BJ (cell line): ENCODE measurements at places on chromosomes 1 and 21. TPM values are rescaled to one million over a fixed set of nuclear protein-coding genes. Genes with fewer than 3 reads are reported as not detected.

The RNU1-1 gene
- not detected in 2 replicates for polyA plus RNA-seq

The PLEKHO1 gene
- 27.9 and 41.3 TPM in 2 replicates for polyA plus RNA-seq

The FYB2 gene
- not detected in 2 replicates for polyA plus RNA-seq

The DNALI1 gene
- 3.8 and 5.5 TPM in 2 replicates for polyA plus RNA-seq

The RPE65 gene
- polyA plus RNA-seq = not detected in 2 replicates

DNA sequence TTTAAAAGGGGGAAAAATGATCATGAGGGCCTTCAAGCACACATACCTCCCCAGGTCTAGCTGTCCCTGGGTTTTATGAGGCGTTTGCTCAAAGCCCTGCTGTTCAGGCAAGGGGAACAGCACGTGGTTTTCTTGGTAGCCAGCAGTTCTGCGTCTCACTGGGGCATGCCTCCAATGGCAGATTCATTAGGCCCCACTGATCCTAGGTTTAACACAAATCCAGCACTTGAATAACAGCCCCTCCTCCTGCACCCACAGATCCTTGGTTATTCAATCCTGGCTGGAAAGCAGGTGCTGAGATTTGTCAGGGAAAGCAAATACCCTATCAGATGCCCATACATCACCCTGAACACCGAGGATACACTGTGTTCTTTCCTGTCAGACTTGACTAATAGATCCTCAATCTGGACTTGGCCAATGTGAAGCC is 106.4 kb downstream of the ZC3H11B start:
- DNase-seq = no peak

DNA sequence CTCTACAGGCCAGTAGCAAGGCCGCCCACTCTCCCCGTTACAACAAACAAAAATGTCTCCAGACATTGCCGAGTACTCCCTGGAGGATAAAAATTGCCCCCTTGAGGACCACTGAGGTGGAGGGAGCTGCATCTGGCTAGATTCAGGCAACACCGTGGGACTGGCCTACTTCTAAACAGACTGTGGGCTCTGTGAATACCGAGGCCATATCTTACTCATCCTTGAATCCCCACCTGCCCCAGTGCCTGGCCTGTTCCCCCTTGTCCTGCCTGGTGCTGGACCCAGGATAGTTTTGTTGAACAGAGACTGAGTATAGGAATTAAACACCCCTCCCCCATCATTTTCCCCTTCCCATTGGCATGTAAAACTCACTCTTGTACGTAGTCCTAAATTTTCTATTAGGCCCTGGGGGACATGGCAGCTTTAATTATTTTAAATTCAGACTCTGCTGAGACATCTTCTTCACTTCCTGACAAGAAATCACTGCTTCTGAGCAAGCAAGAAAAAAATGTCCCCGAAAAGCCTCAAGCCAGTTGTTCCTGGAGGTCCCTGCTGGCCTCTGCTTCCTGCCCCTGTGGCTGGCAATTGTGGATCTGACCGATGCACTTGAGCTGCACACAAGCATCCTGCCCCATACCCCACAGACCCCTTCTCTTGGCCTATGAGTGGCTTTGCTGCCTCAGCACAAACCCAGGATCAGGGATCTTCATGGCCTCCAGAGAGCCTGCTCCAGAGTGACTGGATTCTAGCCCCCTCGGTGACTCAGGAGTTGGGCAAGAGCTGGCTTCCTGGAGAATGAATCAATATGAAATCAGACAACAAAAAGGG is 111.0 kb downstream of the ACTL8 start:
- DNase-seq = peak; percentile 80

- no peak for DNase-seq
Measured at GRCh38 chr1:92043621-92044020, 13.8 kb downstream of the EPHX4 start.

DNA sequence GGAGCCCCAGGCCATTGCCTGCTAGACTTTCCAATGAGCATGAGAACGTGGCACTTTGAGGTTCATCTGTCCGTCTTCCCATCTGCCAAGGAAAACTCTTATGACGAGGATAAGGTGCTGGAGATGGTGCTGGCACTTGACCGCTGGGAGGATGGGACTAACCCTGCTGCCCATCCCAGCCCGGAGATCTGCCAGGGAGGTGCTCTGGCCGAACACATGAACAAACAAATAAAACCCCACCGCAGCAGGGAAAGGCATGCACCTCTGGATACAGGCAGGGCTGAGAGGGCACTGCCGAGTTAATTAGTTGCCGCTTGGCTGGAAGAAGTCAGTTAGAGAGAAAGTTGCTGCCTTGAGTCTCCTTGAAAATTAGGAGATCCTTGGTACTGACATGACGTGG is 308.4 kb downstream of the AJAP1 start:
- DNase-seq = no peak

DNA sequence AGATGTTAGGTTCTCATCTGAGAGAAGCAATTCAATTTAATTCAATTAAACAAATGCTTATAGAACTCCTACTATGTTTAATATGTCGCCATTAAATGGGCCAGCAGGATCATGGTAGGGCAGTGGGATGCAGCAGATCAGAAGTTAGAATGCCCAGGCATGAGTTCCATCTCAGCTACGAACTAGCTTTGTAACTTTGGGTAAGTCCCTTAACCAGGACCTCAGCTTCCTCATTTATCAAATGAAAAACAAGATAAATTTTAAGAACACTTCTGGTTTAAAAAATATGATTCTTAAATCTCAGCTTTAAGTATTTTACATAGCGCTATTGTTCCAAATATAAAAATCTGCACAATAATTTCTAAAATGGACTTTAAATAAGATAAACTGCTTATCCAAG is 67.5 kb upstream of the GFI1 start:
- DNase-seq = no peak

GRCh38 chr1:7453038-7453437 is 318.1 kb upstream of the VAMP3 start:
- DNase-seq = no peak

- DNase-seq = no peak
Measured at GRCh38 chr1:168019407-168019806, 82.5 kb upstream of the MPC2 start.

DNA sequence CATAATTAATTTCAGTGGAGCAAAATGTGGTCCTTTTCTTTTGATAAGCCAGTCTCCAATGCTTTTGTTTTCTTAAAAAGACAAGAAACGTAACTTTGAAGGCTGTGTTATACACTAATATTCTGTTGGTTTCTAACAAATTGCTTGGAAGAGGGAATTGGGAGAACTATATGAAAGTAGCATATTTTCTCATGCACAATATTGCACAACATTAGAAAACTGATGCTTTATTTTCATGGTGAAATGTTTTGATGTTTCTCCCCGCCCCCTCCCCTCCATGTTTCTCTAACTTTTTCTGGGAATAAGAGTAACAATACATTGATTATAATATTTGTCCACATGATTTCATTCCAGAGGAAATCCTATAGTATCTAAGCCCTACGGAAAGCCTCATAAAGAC is 115.4 kb downstream of the OLFML2B start:
- no peak for DNase-seq
